Stimulated activated CD4-positive, alpha-beta T cell treated with anti-CD3 and anti-CD28 coated beads, Interleukin-12 subunit alpha, Interleukin-12 subunit beta, amount 100 ng/mL, for 24 hours (primary cell): ENCODE measurements at places on chromosomes 5 and 9.

- DNase-seq, result no peak
Measured at GRCh38 chr9:97506787-97507186, 5.3 kb downstream of the TMOD1 start.

DNA sequence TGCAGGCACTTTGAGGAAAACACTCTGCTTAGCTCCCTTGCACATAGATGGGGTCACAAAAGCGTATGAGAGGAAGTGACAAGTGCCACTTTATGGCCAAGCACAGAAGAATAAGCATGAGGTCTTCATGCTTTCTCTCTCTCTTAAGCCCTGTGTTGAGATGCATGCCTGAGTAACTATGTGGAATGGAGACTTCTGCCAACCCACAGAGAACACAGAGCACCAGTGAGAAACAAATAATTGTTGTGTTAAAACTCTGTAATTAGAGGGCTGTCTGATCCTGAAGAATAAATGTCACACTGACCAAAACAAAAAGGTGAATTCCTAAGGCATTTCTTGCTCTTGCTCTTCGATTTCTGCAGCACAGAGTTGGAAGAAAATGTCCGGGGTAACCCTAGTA lies 488.5 kb downstream of the CTNND2 start:
- DNase-seq, result no peak

DNA sequence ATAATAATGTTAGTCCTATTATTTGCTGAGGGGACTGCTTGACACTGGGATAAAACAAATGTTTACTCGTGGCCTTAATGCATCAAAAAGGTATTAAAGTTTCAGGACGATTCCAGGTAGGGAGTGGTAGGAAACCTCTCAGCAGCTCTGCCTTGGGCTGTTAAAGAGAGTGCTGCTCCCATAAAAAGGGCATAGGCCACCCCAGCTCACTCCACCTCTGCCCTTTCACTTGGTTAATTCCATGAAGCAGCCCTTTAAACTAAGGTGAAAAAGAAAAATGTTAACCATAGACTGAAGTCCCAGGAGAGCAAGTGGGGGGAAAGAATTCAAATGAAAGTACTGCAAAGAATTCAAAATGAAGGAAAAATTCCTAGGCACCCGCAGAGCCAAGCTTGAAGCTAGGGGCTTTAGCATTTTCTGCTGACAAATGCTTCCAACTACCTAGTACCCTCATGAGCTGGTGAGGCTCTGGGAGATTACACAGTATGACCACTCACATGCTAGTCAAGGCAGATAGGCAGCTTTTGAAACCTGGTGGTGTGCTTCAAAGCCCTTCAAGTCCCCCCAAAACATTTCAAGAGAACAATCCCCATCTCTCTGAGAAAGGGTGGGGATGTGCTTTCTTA lies 8.5 kb downstream of the KLF9 start:
- no peak for DNase-seq

DNA sequence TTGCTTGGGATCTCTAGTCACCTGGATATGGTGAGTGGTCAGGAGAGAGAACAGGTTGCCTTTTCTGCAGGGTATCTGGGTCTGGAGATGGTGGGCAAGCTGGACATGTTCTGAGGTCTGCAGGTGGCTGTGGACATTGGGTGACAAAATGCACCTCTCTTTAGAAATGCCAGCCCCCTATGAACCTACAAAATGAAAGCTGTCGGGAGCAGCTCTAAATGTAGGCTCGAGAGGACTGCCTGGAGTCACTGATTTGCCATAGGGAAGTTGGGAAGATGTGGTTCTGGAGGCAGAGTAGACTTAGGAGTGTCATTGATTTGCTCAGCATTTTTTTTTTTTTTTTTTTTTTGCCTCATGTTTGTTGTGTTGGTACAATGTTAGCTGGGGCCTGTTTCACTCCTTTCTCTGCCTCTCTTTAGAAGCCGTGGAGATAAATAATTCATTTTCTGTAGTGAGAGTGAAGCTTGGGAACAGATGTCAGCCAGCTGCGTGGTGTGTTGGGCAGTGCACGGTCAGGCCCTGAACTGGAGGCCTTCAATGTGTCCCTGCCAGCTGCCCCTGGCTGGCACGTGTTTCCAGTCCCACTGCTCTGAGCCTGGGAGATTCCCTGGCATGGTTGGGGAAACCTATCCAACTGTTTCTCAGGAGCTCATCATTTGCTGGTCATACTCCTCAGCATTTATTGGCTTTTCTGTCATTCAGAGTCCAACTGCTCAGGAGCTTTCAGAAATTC lies 5.4 kb downstream of the RGS3 start:
- DNase-seq, result no peak

DNA sequence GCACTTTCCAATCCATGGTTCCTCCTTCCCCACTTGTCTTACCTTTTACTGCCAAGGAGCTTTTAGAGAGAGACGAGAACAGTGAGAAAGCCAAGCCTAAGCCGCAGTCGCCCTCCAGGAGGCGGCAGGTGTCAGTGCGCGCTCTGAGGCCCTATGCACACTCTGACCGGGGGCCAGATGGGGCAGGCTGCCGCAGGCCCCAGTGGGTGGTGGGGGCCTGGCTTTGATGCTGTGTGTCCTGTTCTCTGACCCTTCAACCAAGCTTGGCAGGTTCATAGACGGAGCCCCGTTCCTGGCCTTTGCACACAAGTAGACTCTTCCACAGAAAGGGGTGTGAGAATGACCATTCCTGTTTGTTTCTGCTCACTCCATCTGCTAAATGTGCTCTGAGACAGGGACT lies 77.3 kb downstream of the WNK2 start:
- DNase-seq, result no peak

- no peak for DNase-seq
Measured at GRCh38 chr9:123871781-123872180, 58.1 kb downstream of the DENND1A start.

DNA sequence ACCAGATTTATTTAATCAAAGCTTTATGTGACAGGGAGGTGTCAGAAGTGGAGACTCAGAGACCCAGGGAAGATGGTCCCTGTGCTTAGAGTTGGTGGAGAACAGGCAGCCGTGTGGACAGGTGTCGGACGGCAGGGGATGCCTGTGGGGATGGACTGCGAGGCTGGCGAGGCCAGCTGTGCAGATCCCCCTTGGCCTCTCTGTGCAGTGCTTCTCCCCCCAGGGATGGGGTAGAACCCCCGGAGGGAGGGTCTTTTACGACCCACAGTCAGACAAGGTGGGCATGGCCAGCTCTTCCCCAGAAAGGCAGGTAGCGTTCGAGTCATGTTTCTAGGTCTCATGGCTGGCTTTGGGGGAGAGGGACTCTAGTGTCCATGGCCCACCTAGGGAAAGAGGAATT lies 4.7 kb upstream of the SLC2A6 start:
- DNase-seq, result no peak

DNA sequence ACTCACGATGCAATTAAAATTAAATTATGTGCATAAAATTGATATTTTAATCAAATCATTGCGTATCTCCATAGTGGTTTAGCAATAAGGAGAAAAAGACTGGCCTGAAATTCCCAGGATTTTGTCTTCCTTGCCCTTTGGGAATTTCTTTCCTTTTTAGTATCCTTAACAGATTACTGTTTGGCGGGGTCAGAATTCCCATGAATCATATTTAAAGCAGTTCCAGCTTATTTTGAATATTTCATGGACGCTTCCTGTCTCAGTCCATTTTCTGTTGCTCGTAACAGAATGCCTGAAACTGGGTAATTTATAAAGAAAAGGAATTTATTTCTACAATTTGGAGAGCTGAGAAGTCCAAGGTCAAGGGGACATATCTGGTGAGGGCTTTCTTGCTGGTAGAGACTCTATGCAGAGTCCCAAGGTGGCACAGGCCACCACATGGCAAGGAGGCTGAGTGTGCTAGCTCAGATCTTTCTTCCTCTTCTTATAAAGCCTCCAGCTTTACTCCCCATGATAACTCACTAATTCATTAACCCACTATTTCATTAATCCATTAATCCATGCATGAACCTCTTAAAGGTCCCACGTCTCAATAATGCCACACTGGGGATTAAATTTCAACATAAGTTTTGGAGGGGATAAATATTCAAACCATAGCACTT lies 37.8 kb downstream of the CDH6 start:
- no peak for DNase-seq

DNA sequence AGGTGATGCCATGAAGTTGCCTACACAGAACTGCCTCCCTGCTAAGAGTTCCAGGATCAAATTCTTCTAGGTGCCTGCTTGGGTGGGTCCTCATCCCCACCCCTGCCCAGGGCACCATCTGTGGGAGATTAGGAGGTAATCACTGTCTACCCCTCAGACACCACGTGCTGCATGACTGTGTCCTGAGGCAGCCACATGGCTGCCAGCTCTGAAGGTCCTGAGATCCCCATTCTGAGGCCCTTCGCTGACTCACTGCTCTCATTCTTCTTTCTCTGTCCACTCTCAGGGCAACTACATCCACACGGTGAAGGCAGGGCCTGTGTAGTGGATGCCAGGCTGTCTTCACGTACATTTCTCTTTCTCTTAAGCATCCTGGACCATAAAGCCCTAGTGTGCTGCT lies 222.9 kb upstream of the ANKRD55 start:
- no peak for DNase-seq
